Stimulated activated CD8-positive, alpha-beta memory T cell treated with anti-CD3 and anti-CD28 coated beads, Interleukin-7, amount 100 ng/mL, for 1 hour (primary cell): ENCODE measurements at places on chromosomes 5 and 9.

DNA sequence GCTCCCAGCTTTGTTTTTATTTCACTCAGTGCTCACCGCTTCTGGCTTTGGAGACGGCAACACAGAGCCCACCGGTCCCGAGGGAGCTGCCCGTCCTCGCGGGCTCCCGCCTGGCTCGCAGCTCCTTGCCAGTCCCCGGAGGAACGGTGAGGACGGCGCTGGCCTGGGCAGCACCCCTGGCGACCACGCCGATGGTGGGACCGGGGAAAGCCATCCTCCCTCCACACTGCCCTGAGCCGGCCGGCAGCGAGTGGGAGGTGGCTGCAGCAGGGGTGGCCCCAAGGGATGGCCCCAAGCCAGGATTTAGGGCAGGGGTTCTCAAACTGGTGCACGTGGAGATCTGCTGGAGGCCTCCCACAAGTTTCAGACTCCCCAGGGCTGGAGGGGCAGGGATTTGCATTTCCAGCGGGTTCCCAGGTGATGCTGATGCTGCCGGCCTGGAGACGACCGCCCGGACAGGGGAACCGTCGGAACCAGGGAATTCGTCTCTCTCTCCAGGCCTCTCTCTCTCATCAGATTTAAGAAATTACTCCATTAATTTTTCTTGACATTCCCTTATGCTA, 293.2 kb upstream of the IRX4 start:
- DNase-seq: no peak

DNA sequence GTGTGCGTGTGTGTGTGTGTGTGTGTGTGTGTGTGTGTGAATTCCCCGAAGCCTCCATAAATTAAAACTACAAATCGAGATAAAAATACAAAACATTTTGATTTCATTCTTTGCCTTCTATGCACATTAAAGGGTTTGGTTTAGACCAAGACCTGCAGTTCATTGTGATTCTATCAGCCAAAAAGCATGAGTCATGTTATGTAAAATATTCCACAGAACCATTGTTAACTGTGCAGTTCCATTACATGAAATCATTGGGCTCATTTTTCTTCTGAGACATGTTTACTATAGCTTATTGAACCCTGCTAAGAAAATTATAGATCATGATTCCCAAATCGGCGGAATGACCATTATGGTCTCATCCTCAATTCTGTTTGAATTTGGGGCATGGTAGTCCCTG, 11.7 kb downstream of the CAVIN4 start:
- DNase-seq: no peak

- DNase-seq: no peak
Measured at GRCh38 chr5:177222269-177222668, 81.2 kb downstream of the RAB24 start.

- no peak for DNase-seq
Measured at GRCh38 chr5:64979531-64979930, 210.8 kb downstream of the CWC27 start.

DNA sequence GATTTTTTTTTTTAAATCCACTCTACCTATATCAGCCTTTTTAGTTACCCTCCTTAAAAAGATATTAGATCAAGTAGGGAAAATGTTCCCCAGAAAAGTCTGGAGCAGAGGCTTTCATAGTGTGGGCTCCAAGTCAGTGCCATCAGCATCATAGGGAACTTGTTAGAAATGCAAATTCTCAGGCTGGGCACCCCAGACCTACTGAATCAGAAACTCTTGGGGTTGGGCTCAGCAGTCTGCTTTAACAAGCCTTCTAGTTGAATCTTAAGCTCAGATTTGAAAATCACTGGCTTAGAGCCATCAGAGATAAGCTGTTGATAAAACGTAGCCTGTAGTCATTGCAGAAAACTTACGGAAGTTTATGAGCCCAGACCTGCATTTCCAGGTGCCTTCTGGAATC, 140.1 kb downstream of the TMEM38B start:
- DNase-seq: no peak

- DNase-seq: no peak
Measured at GRCh38 chr9:13330396-13331004, 51.0 kb upstream of the MPDZ start.

- no peak for DNase-seq
Measured at GRCh38 chr5:57410374-57411320, 72.0 kb downstream of the ACTBL2 start.

DNA sequence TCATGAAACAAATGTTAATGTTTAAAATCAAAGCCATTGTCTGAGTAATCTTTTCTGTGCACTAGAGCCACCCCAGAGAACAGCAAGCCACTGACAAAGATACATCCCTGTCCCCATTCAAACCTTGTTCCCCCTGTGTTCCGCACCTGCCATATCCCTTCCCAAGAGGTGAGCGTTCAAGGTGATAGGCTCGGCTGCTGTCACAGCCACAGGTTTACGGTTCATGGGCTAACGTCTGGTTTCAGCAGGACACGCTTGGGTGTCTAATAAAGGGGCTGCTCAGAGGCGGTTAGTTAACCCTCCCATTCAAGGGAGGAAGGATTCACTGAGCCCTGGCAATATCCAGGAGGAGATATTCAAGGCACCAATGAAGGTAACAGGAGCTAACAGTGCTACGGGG, 24.5 kb upstream of the LAMC3 start:
- no peak for DNase-seq

- no peak for DNase-seq
Measured at GRCh38 chr5:60903356-60903755, 41.5 kb downstream of the ERCC8 start.

DNA sequence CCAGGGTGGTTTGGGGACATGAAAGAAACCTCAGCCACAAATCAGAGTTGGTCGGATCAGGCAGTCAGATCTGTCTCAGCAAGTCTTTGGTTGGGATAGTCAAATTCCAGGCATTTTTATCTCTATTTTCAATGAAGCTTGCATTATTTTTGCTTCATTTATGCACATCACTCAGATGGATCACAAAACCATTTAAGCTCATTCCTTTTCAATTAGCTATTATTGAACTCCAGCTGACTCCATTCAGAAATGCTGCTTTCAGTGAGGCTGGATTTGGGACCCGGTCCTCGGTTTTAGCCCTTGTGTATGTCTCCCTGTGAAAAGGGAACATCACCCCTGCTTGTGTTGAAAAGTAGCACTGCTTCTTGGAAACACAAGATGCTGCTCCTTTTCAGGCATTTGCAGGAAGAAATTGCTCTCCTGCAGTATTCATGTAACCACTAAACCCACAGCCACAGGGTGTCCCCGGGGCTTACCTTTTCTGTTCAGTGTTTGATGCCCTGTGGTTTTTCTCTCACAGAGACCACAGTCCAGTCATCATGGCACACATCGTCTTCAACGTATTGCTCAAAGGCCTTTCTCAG, 232.9 kb downstream of the NFIB start:
- DNase-seq: no peak

DNA sequence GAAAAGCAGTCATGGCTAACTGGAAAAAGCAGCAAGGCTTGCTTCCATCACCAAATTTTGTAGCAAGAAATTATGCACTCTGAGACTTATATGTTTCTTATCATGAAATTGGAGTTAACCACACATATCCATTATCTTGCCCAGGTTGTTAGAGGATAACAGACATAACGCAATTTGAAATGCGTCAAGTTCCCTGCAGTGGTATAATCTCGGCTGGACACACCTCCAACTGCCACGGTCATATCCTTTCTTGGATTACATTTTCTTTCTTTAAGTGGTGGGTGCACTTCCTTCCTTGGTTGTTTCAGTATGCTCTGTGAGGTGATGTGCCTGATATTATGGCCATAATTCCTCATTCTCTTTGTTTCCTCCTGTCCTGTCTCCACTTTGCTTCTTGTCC, 695.0 kb upstream of the DMAC1 start:
- DNase-seq: no peak

DNA sequence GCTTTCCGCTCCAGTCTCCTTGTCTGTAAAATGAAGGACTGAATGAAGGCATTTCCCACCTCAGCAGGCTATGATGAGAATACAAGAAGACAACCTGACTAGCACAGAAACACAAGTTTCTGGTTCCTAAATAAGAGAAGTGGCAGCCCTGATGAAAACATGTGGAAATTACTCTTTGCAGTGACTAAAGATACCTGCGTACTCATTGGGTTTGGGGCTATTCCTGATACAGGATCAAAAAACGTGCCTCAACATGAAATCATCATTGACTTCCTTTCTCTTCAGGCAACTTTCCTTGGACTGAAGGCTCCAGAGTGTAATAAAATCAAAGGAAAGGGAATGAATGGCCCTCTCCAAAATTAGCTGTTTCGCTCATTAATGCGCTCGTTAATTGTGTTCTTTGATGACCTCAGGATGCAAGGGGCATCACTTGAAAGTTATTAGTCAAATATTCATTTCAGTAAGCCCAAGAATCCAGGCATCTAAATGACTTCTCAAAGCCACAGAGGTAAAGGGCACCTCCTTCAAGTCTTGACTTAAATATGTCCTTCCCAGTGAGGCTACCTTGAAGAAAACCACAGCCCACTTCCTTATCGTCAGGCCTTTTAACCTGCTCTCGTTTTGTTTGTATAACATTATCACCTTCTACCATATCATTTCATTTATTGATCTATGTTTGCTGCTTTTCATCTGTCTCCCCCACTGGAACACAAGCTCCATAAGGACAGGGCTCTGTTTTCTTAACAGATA, 68.9 kb downstream of the RASEF start:
- no peak for DNase-seq

GRCh38 chr5:73797132-73797510, 171.1 kb downstream of the ARHGEF28 start:
- DNase-seq: no peak

DNA sequence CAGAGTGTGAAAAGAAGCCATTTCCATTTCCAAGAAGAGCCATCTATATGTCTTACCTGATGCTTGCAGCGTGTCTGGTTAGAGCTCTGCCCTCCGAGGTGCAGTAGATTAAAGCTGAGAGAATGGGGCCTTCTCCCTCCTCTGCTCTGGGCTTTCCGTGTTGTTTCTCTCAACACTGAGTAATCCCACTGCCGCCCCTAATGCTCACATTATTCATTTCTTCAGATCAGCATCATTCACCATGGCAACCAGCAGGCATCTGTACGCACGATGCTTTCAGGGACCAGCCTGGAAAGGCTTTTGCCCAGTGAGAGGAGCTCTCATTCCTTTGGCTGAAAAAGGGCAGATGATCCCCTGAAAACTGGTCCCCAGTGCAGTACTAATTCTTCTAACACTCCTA, 79.6 kb downstream of the CYFIP2 start:
- no peak for DNase-seq

- no peak for DNase-seq
Measured at GRCh38 chr9:90767523-90768100, 34.0 kb upstream of the SYK start.
